ENCODE measurements at places on chromosomes 3 and 15.

DNA sequence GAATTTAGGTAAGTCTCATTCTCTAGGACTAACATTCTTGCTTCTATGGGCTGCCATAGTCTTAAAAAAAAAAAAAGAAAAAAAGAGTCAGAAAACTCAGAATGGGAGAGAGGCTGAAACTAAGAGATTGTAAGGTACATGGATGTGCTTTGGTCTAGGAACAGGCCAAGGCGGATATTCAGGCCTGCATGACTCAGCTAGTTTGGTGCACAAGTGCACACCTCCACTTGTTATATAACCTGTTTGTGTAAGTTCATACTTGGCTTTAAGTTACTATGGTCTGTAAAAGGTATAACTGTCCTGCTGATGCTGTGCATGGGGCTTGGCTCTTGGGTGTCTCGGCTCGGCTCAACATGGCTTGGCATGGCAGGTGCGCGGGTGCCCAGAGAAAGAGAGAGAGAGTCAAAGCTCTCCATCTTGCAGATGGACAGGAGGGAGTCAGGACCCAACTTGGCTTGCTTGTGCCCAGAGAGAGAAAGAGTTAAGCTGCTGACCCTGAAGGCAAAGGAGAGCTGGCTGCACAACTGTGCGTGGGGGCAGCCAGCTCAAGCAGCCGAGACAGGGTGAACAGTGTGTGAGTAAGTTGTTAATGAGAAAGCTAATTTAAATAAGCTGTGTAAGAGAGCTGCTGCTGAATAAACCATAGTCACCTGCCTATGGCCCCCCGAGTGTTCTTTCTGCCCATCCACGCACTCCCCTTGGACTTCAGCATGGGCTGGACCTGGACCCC is 31.4 kb upstream of the CHRNB4 start:
- DNase-seq: no peak

- no peak for DNase-seq
Observed at GRCh38 chr3:32421991-32422859, 30.6 kb downstream of the CMTM7 start.

DNA sequence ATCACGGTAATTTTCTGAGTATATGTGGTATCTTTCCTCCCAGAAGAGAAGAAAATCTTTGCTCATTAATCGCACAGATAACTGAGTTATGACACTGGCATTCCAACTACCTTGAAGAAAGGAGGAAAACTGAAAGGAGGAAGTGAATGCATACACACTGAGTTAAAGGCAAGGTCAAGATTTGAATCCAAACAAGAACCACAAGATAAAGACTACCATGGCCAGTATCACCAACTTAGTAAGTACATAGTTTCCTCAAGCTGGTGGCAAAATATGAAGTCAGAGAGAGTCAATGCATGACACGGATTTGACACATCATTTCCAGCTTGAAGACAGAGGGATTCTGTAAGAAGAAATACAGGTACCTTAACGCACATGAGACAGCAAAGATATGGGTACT is 287.5 kb downstream of the ULK4 start:
- DNase-seq: no peak

DNA sequence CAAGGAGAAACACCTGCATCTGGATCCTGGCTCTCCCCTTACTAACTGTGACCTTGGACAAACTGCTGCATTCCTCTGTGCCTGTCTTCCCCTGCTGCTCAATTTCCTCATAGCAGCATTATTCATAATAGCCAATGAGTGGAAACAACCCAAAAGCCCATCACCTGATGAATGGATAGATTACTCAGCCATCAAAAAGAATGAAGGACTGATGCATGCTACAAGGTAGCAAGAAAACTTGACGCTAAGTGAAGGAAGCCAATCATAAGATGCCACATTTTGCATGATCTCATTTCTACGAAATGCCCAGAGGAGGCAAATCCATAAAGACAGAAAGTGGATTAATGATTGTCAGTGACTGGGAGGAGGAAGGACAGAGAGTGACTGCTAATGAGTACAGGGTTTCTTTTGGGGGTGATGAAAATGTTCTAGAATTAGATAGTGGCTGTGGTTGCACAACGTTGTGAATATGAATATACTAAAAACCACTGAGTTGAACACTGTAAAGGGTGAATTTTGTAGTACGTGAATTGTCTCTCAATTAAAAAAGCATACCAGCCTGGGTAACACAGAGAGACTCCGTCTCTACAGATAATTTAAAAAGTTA is 11.2 kb downstream of the IGDCC4 start:
- no peak for DNase-seq

GRCh38 chr3:79424811-79425210 is 343.0 kb downstream of the ROBO1 start:
- no peak for DNase-seq

DNA sequence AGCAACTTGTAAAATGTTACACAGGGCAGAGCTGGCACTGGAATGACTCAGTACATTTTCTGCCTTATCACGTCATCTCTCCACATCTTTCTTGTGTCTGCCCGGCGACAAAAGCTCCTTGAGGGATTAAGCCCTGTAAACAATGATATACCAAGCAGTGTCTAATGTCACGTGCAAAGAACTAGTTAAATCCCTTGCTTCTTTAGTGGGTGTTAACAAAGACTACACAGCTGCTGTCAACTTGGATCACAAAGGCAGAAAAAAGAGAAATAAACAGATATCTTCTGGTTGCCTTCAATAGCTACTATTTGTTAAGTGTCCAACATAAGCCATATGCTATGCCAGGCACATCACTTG is 48.1 kb upstream of the FRMD4B start:
- DNase-seq: no peak

- DNase-seq: no peak
Observed at GRCh38 chr3:11637901-11638458, 5.7 kb downstream of the VGLL4 start.

- DNase-seq: no peak
Observed at GRCh38 chr3:184764191-184764590, 47.8 kb upstream of the VPS8 start.

GRCh38 chr3:105504440-105504951 is 137.8 kb downstream of the ALCAM start:
- DNase-seq: no peak

GRCh38 chr3:23377928-23378672 is 175.0 kb downstream of the UBE2E2 start:
- no peak for DNase-seq

- DNase-seq: no peak
Observed at GRCh38 chr15:78075490-78076230, 1.9 kb downstream of the TBC1D2B start.

DNA sequence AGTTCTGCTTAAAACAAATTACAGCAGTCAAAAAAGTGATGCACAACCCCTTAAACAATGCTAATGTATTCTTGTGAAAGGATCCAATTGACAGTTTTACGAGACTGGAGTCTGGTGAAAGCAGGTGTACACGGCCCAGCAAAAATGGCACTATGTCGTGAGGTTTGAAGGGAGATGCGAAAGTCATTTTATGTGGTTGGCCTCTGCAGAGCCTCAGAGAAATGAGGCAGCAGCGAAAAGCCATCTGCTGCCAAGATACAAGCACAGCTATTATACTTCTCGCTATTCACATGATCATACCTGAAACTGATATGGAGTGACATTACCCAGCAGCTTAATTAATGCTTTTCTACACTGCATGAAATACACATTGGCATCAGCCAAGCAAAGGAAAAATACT is 36.4 kb downstream of the MECOM start:
- no peak for DNase-seq

GRCh38 chr3:66809595-66809958 is 188.5 kb upstream of the KBTBD8 start:
- no peak for DNase-seq

DNA sequence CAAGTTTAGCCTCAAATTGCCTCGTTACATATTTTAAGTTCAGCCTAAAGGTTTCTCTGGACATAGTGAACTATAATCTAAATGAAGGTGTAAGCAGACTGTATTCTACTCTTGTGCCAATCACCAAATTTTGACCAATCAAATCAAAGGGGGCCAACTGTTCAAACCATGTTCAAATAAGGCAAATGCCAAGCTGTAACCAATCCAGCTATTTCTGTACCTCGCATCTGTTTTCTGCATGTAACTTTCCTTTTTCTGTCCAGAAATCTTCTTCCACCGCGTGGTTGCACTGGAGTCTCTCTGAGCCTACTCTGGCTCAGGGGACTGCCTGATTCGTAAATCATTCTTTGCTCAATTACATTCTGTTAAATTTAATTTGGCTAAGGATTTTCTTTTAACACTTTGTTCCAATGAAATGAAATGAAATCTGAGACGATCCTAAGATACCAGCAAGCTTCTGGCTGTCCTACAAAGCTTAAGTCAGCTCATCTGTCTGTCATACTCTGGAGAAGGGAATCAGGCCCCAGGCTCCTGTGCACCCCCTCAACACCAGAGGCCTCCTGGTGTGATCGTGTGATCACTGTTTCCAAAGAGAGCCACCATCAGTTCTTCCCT is 53.2 kb upstream of the ZNF148 start:
- DNase-seq: no peak

DNA sequence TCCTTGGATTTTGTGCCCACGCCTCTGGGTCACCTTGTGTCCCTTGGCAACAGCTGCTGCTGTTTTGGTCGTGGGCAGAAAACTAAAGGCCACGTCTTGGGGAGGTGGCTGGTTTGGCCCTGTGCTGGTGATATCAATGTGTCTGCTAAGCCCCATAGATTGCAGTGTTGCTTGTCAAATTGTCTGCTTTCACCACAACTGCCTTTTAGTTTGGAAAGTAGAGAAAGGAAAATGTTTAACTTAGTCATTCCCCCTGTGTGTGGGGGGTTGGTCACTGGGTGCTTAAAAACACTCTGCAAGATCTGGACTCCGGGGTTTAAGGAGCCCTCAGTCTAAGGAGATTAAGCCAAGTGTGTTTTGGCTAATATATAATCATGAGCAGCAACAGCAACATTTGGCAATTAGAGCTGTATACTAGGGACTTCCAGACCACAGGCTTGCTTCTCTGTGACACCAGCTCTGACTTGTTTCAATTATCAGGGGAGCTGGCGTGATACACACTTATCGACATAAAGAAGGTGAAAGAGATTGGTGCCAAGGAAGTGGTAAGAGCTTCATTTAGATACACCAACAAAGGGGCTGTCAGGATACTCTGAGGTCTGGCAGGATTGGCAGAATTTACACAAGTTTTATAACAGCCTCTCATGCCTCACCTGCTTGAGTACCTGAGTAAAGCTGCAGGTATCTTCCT is 3.5 kb downstream of the SMAD3 start:
- no peak for DNase-seq

DNA sequence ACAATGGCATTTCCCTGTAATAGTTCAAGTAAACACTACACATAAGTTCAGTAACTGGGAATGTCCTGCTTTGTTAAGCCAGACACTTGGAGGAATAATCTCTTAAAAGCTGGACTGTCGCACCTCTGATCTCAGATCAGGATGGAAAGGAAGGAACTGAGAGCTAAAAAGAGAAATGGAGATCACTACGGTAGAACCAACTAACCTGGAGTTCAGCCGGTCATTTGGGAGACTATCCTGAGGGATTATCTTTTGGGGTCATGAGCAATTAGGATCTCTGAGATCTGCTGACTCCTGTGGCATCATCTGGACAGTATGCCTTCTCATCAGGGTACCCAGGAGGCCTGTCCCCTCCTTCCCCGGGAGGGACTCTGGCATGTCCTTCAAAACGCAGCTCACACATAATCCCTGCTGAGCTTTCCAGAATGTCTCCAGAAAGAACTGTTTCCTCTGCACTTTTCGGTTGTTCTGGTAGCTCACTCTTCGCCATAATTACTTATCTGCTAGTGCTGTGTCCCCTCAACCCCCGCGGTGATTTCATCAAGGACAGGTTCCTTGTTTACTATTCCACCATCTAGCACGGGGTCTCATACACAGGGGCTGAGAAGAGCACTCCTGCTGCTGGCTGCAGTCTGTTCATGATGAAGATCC is 115.6 kb downstream of the SENP2 start:
- DNase-seq: no peak

GRCh38 chr3:104831071-104831470 is 535.6 kb upstream of the ALCAM start:
- no peak for DNase-seq

DNA sequence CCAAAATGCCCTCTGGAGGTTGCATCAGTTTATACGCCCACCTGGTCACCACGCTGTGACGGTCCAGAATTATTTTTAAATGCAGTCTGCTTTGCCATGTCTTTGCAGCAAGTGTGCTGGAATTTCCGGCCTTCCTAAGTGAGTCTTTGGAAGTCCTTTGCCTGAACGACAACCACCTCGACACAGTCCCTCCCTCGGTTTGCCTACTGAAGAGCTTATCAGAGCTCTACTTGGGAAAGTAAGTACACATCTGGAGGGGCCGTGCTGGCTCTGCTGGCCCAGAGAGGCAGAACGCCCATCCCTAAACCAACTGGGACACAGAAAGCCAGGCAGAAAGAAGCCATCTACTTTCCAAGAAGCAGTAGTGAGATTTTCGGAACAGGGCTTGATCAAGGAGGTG is 101.8 kb downstream of the LRRK1 start:
- no peak for DNase-seq

DNA sequence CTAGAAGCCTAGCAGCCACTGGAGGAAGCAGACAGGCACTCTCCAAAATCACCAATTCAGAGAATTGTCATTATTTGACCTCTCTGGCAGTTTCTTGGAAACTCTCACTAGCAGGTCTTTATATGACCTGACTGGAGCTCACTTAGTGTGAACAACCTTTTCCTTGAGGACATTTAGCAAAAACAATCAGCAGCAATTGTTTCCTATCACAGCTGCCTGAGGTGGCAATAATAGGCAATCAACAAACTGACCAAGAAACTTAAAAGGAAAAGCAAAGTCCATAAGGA is 162.4 kb upstream of the STT3B start:
- no peak for DNase-seq

- no peak for DNase-seq
Observed at GRCh38 chr3:58612830-58613229, 35.6 kb upstream of the FAM107A start.

- DNase-seq: no peak
Observed at GRCh38 chr3:104437891-104438290, 928.8 kb upstream of the ALCAM start.

- DNase-seq: no peak
Observed at GRCh38 chr3:16252243-16252978, 12.3 kb downstream of the DPH3 start.

GRCh38 chr15:83320404-83320803 is 35.9 kb upstream of the BNC1 start:
- no peak for DNase-seq

DNA sequence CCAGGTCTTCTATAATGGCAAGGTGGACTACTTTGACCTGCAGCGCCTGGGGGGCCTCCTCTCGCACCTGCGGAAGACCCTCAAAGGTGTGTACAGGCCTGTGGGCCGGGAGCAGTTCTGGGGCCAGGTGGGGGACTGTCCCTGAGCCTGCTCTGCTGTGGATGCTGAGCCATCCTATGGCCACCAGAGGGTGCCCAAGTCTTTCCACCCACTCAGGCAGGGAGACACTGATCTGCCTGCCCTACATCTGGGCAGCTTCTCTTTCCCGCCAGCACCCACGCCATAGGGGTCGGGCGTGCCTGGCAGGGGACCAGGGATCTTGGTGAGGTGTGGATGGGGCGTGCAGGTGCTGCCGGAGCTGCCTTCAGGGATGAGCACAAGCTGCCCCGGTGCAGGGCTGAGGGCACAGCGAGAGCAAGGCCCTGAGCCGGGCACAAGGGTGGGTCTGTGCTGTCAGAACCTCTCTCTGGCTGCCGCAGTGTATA is 14.1 kb downstream of the RNF123 start:
- peak; percentile 59 for DNase-seq

- DNase-seq: no peak
Observed at GRCh38 chr3:12947504-12948369, 106.4 kb upstream of the RPL32 start.

GRCh38 chr3:16199769-16200168 is 25.3 kb downstream of the GALNT15 start:
- DNase-seq: no peak

Data from activated CD4-positive, alpha-beta T cell treated with anti-CD3 and anti-CD28 coated beads for 4 hours (primary cell).